ENCODE measurements at places on chromosomes 1 and 21.

GRCh38 chr1:53273526-53273925, 35.2 kb upstream of the MAGOH start:
- no peak for DNase-seq

DNA sequence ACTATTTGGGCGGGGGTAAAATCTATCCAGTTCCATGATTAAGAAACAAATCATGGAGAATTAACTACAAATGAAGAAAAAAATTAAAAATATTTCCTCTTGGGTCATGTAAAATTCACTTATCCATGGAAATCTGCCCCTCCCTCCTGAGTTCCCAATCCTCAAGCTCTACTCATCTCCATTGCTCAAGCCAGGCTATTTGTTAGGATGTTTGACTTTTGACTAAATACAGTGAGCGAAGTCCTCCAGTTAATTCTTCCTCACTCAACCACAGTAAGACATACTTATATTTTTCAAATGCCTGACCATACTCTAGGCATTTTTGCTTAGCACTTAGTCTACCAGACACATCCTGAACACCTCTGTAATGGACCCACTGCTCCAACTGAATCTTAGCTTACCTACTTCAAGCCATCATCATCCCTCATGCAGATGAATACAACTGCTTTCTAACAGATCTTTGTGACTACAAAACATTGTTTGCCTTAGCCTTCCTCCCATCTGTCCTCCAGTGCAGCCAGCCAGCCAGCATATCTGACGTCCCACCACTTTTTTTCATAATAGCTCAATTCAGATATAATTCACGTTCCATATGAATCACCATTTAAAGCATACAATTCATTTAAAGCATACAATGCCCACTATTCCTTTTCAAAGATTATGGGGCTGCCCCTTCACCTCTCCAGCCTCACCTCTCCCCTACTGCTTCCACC, 154.2 kb downstream of the RERE start:
- no peak for DNase-seq

- DNase-seq = no peak
These were observed 5.1 kb downstream of the CR1L start for GRCh38 chr1:207649865-207650580.

GRCh38 chr1:23664837-23665795, 26.5 kb upstream of the RPL11 start:
- no peak for DNase-seq

DNA sequence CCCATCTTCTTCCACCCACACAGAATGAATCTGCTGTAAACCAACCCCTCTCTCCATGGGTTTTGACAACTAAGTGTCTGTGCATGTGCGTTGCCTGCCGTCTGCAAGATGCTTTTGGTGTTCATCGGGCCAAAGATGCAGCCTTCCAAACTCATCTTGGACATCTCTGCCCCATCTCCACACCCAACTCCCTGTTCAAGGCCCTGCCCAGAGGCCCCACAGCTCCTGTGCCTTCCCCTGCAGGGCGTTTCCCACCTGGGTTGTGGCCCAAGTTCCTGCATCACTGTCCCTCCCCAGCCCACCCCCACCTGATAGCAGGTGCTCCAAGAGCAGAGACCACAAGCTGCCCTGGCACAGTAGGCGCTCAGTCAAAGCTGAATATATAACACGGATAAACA, 103.2 kb downstream of the BCAR3 start:
- no peak for DNase-seq

- no peak for DNase-seq
These were observed 1223.8 kb downstream of the AMY1C start for GRCh38 chr1:104973516-104973915.

DNA sequence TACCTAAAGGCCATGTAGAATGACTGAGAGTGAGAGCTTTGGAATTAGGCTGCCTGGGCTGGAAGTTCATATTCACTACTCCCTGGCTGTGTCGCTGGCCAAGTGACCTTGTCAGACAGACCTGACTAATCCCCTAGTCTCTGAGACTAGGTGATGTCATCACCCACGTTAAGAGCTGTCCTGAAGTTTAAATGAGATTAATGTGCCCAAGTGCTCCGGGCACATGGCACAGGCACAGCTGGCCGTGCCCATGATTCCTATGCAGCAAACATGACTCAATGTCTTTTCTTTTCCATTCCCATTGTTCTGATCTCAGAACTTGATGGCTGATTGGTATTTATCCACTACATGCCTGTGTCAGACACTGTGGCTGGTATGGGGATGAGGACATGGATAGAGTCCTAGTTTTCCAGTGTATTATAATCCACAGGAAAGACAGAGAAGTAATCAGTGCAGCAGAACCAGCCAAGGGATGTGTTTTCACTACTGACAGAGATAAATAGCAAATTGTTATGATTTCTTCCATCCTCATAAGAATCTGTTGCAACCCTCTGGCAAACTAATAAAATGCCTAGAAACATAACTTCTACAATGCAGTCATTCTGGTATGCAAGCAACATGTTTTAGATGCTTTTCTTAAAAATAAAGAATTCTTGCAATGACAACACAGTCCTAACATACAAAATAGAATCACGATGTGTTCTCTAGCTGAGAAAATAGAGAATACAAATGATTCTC, 180.9 kb downstream of the PCP4 start:
- no peak for DNase-seq

GRCh38 chr1:67144696-67145095, 9.9 kb upstream of the C1orf141 start:
- DNase-seq = peak; percentile 19

DNA sequence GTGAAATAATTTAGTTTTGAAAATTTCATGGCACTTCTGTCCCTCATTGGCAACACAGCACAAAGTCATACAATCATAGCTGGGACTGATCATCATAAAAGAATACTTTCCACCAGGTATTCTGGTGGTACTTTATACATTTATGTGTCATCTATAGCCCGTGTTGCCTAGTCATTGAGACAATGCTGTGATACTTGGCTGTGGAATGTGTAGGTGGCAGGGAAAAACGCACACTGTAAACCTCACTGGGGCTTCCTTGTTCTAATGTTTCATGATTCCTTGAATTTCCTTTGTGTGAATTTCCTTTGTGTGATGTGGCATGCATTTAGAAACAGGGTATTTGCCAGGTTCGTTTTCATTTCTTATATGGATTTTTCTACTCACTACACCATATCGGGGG, 118.3 kb downstream of the FMN2 start:
- no peak for DNase-seq

Data from stimulated activated CD4-positive, alpha-beta T cell treated with anti-CD3 and anti-CD28 coated beads, Interleukin-4, amount 100 ng/mL, for 4 hours (primary cell).